ENCODE measurements at places on chromosomes 3 and 15.

DNA sequence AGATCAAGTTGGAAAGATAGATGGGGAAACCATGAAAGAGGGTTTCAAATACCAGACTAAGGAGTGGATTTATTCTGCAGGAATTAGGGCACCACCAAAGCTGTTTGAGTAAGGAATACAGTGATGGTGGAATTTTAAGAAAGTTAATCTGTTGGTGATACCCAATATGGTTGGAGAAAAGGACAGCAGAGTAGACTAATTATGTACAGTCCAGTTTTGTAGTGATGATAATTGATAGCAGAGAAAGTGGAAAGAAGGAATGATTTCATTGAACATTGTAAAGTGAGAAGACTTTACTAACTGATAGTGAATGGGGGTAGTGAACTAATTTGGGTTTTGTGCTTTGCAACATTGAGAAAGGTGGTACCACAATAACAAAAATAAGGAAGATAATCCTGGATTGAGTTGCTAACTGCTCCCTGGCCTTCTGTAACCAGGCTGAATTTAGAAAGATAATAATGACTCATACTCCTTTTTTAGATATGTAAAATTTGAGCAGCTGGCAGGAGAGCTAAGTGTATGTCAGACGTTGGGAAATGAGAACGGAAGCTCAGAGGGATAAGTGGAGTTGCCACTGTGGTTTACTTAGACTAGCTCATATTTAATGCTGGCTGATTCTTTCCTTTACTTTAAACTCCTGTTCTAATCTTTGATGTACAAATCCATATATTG is 16.9 kb downstream of the TCAIM start:
- no peak for DNase-seq

GRCh38 chr3:120636795-120637401 is 40.8 kb downstream of the NDUFB4 start:
- no peak for DNase-seq

DNA sequence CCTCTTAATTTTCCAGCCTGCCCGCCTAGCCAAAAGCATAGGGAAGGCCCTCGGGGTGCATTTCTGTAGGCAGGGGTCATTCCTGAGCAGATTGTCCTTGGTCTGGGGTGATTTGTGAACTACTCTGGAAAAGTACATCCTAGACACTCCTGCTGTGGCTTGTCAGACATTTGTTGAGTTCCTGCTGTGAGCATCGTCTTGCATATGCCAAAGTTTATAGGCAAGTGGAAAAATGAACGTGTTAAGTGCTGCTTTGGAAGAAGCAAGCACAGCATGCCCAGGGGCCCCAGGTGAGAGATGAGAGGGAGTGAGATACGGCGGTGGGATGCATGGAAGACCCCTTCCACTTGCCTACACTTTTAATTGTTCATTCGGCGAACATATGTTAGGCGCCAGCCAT is 237.7 kb upstream of the ST8SIA2 start:
- no peak for DNase-seq

DNA sequence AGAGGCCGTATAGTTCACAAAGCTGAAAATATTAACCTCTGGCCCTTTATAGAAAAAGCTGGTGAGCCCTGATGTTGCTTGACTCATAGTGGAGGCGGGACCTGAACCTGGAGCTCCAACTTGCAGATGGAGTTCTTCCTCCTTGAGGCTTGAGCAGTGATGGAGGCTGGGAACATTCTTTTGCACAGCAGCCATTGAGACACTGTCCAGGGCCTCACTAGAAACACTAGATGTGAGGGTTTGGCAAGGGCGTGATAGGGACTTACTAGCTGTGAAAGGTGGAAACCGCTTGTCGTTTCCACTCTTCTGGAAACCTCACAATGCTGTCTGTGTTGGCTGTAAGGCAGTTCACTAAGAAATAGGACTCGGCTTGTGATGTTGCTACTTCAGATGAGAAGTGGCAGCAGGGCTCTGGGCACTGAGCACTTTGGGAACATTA is 12.5 kb downstream of the SMAD6 start:
- DNase-seq = no peak

GRCh38 chr3:99659032-99659431 is 20.6 kb downstream of the COL8A1 start:
- no peak for DNase-seq

GRCh38 chr3:45817831-45818522 is 21.6 kb upstream of the SLC6A20 start:
- no peak for DNase-seq

All from CD4-positive, alpha-beta T cell treated with Interleukin-15 for 4 hours (primary cell).